ENCODE measurements at places on chromosomes 16 and 17.

DNA sequence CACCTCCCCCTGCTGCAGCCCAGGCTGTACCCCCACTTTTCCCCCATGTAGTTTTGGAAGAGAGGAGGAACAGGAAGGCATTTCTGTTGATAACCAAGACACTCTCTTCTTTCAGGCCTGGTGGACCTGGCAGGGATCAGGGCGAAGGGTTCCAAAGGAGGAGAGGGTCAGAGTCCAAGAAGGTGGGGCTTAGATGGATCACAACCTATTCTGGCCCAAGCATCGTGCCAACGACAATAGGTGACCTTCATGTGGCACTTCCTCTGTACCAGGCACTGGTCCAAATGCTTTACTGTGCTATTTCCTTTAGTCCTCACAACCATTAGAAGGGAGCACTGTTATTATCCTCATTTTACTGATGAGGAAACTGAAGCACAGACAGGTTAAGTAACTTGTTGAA is 84.3 kb downstream of the TMEM132E start:
- DNase-seq: no peak

GRCh38 chr17:38464251-38464722 is 36.0 kb downstream of the ARHGAP23 start:
- DNase-seq: no peak

DNA sequence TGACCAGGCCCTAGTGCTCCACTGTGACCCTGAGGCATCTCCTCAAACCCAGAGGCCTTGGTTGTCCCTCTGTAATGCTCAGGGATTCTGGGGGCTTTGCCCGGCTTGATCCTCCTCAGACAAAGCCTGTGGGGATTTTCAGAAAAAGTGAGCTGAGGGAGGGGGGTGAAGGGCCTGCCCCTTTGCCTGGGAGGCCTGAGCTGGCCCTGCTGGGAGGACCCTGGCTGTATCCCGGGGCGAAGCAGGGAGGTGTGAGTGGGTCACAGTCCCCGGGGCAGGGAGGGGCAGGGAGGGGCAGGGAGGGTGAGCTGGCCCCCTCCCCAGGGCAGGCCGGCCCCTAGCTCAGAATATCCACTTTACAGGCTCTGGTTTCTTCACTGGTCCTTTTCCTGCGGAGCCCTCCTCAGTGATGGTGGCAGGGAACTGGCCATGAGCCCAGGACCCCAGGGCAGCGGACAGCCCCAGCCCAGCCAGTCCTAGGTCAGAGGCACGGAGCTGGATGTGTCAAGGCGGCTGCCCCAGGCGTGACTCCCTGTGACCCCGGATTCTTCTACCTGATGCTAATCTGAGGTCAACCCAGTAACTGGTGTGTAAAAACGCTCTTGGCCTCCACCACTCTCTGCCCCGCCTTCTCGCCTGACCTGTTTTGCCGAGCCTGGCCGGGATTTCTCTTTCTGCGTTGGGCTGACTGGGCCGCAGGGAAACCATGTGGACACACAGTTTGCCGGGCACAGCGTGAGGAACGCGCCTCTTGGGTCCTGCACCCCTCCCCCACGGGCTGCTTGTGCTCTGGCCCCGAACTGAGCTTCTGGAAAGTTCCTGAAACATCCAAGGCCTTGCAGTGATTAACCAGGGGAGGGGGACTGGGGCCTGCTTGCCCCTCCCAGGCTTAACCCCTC is 5.8 kb upstream of the FASN start:
- no peak for DNase-seq

DNA sequence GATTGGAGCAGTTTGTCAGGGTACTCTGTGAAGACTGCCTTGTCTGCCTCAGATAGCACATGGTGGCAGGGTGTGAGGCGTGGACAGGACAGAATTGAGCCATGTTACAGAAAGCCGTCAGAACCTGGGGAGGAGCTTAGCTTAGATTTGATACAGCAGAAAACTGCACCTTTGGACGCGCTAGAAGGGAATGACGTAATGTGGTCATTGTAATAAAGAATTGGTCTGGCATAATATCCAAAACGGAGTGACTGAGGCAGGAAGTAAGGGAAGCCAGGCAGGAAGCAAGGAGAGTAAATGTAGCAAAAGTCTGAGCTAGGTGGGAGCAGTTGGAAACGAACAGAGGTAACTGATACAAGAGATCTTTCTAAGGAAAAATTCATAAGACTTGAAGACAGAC is 140.2 kb downstream of the CYB561 start:
- no peak for DNase-seq

DNA sequence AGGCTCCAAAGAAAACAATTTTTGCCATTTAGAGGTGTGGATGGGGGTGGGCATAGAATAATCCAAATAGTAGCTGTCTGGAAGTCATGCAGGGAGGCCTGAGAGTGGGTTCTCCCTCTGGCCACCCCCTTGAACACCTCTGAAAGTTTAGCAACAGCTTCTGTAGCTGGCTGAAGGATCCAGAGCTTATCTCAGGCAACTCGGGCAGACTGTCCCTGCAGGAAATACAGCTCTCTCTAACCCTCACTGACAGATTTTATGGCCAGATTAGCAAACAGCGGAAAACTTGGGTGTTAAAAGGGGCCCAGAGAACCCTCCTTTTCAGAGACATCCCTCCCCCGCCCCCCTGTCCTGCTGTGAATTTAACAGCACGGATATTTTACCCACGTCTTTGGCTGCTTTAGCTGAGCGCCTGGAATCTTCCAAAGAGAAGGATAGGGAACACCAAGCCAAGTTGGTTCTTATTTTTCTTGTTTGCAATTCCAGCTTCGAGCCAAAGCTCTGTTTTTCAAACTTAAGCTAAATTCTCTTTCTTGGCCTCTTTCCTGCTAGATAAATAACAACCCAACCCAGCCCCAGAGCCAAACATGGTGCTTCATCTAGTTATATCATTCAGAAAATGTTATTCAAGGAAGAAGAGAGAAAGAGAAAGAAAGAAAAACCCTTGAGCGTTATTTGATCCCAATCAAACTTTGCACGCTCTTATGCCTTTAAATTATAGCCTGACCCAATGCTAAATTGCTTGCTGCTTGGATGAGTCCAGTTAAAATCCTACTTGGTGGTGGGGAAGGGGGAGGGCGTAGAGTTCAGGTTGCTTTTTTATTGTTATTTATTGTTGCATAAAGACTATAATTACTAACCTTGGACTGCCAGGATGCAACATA is 2.3 kb upstream of the HOXB2 start:
- no peak for DNase-seq

GRCh38 chr17:20979792-20980083 is 63.1 kb downstream of the USP22 start:
- no peak for DNase-seq

DNA sequence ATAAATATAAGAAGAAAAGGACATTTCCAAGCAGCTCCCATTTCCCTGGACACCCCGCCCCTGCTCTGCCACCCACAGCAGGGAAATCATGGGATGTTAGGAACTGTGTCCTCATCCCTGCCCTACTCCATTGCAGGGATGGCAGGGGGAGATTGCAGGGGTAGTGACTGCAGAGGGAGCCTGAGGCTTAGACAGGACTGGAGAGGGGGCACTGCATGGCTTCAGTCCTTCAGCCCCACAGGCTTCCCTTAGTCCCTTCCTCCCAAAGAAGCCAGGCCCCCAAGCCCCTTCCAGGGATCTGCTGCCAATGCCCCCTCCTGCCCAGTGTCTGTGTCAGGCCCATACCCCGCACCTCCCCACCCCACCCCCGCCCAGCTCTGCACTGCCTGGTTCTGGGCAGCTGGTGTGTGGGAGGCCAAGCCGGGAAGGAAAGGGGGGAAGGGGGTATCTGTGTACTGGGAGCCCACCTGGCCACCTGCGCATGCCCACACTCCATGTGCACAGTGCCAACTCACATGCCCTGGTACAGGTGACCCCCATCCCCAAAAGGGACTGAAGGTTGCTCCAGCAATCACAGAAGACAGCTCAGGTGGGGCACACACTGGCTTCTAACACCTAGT is 3.3 kb downstream of the RUNDC3A start:
- no peak for DNase-seq

DNA sequence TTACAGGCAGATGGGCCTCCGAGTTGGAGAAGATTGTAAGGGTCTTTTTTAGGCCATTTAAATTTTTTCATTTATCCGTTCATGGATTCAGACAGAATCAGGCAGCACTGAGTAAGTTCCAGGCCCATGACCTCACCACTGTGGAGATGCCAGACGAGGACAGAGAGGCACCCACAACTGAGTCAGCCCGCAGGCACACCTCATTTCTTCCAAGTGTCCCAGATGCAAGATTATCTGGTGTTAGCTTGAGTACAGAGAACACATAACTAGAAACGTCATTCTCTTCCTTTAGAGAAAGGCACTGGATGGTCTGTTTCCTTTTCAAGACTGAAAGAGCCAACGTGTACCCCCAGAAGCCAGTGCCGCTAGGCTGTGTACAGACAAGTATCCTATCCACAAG is 16.9 kb downstream of the CLEC16A start:
- no peak for DNase-seq

Measured in AG09309 (cell line).